ENCODE measurements at places on chromosomes 16 and 17. TPM values are rescaled to one million over a fixed set of nuclear protein-coding genes. Genes with fewer than 3 reads are reported as not detected.
A peak's percentile ranks its signal among the peaks of the same experiment; 100 is the strongest.

- peak; percentile 31 for DNase-seq
Measured at GRCh38 chr16:29802416-29802935, 3.9 kb upstream of the MAZ start.

DNA sequence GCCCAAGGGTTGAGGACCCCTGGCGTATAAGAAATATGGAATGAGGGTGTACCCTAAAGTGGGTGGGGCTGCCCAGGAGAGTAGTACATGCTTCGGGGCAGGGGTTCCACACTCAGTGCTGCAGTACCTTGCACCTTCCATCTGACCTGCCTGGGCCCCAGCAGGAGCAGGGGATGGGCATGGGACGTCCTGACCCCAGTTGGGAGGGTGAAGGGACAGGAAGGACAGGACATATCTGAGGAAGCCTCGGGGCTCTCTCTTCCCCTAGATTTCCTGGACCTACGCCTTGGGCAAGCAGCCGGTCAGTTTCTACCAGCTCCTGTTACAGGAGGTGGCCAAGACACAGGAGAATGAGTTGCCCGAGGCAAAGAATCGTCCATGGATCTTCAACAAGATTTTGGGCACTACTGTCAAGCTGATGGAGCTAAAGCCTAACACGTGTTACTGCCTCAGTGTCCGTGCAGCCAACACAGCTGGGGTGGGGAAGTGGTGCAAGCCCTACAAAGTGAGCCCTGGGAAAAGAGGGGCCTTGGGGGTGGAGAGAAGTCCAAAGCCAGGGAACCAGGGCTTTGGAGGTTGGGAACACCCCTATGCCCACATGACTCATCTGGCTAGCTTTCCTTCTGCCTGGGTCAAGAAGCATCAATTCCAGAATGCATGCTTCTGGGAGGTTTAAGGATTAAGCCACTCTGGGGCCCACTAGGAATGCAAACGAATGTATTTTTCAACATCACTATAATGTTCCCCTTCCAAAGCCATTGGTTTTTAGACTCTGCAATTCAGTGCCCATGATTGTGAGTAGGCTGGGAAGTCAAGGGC is 7.9 kb downstream of the FNDC8 start:
- DNase-seq, result no peak

DNA sequence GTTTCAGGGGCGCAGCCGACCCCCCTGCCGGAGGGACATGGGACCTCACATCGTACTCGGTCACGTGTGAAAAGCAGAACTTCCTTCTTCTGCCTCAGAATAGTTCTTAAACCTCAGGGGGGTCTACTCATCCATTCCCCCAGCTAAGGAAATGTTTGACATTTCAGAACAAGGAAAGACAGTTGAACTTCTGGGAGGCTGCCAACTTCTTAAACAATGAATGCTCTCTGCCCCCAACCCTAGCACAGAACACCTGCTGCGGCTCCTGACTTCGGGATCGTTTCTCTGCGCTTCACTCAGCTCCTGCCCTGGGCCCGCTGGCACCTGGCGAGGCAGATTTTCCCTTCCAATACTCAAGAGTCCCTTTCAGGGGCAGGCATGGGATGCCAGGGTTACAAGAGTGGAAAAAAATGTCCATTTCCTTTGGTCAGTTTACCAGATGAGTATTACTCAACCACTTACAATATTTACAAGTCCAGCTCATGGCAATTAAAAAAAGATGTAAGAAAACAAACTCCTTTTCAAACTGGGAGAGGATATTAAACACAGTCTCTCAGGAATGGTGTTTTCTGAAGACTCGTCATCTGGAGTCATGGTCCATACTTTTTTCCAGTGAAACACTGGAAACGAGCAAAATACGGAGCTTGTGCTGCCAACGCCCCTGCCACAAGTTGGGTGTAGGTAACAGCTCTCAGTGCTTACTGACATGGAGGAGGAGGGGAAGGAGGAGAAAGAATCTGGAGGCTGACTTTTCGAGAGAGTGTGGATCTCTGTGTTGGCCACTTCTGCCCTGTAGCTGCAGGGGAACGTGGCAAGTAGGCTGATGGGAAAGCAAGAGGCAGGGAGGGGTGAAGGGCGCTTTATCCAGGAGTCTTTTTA is 235.7 kb downstream of the NTN1 start:
- no peak for DNase-seq

- no peak for DNase-seq
Measured at GRCh38 chr16:24007934-24008333, 172.2 kb downstream of the PRKCB start.

DNA sequence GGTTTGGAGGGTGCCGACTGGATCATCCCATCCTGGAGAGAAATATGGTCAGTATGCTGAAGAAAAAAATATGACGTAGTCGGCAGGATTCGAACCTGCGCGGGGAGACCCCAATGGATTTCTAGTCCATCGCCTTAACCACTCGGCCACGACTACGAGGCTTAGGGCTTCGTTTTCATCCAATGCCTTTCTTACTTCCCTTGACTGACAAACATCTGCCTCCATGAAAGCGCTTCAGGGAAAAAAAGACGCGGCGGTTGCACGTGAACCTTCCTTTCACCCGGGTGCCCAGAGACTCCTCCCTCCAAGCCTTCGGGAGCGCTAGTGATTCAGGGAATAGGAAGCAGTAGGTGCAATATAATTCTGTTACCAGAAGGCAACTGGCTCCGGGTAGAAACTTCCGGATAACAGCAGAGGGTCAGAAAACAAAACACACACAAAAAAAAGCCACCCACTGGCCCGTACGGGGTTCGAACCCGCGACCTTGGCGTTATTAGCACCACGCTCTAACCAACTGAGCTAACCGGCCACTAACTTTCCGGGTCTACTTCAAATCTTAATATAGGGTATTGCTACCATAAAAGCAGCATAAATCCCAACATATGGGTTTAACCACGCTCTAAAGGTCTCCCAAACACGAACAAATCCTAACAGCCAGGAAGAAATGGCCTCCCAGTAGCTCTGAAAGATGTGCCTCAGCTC is 16.3 kb upstream of the AURKB start:
- DNase-seq, result peak; percentile 79

GRCh38 chr17:43917348-43918025 is 10.2 kb upstream of the MPP2 start:
- no peak for DNase-seq

DNA sequence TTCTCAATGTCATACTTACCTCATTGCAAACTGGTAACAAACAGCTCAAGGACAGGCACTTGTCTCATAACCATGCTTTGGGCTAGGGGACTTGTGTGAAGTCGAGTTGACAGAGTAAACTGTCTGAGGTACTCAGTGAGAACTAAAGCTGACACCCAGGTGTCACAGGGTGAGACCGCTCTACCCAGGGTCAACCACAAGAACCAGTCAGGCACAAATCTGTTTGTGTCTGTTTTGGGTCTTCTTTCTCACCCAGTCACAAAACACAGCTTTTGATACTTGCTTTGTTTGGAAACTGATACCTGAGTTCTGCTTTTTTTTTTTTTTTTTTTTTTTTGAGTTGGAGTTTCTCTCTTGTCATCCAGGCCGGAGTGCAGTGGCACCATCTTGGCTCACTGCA is 161.1 kb downstream of the STX8 start:
- DNase-seq, result no peak

DNA sequence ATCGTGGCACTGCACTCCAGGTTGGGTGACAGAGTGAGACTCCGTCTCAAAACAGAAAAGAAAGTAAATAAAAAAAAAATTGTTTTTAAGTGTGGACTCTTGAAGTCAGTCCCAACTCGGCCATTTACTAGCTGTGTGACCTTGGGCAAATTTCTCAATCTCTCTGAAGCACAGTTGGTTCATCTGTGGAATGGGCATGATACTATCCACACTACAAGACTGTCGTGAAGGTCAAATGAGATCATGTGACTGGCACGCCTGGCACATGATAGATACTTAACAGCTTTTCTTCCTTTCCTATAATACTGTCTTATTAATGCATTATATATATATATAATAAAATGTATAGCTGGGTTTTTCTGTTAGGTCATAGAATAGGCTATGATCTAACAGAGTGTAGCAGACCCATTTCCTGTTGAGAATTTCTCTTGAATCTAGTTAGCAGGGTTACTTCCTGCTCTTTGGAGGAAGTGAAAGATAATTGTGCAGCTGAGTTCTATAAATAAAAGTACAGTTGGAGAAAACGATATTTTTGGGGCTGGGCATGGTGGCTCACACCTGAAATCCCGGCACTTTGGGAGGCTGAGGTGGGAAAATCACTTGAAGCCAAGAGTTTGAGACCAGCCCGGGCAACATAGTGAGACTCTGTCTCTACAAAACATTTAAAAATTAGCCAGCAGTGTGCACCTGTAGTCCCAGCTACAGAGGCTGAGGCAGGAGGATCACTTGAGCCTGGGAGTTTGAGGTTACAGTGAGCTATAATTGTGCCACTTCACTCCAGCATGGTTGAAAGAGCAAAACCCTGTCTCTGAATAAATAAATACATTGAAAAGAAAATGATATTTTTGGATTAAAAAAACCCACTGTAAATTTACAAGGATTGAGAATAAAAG is 7.3 kb downstream of the MILR1 start:
- no peak for DNase-seq

- DNase-seq, result no peak
Measured at GRCh38 chr17:4859816-4860625, 26.9 kb downstream of the MINK1 start.

DNA sequence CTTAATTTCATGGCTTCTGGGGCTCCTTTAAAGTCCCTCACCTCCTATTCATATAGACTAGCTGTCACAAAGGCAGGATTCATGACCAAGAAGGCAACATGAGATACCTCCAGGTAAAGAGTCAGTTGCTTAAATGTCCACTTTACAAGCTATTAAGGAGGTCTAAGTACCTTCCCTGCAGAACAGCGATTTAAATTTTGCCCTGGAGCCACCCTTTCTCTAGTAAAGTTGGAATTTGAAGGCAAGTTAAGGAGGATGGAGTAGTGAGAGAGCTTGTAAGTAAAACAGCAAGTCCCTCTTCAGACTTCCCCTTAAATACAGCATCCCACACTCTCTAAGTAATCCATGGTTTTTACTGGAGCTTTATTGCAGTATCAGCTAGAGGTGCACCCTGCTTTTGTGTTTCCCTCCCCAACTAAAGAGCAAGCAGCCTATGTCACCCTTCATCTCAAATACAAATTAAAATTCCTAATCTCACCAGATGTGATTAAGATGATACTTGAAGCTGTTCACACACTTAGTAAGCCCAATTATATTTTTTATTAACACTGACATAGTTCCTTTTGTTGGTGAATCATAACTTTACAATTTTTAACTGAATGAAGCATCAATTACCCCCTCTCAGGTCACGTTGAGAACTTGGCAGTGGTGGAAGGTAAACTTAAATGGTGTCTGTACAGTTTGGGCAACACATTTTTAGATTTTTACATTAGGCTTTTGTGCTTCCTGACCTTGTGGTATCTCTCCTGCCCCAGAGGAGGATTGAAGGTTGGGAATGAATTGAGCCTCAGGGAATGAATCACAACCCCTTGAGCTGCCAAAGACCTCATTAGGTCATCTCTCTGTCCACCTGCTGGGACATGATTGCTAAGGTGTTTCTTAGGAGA is 108.9 kb downstream of the TANGO6 start:
- no peak for DNase-seq

DNA sequence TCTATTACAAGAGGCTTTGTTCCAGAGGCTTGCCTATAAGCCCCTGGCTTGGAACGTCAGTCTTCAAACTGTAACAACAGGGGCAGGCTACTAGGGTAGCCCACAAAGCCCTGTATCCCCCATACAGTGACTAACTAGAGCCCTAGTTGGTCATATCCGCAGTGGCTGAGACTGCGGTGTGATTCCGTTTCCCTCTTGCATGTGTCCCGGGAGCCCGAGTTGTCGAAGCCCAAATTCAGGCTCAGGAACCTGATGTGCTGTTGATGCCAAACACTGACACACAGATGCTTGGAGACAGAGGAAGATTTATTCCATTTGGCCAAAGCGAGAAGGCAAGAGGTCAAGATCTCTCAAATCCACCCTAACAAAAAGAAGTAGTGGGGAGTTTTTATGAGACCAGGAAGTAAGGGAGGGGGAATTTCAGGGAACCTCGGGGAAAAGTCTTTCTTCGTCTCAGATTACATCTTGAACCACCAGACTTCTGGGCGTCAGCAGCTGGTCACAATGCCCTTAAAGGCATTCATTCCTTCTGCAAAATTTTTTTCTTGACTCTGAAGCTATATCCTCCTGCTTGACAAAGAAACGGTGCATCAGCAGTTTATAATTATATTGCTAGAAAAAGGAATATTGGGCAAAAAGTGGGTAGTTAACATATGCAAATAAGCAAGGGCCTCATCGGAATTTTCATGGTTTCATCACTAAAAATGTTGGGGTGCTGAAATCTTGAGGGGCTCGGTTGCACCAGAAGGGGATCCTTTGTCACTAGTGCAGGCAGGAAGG is 879 bp downstream of the SLFN5 start:
- DNase-seq, result peak; percentile 48

- no peak for DNase-seq
Measured at GRCh38 chr17:67615736-67616135, 102.0 kb upstream of the NOL11 start.

- DNase-seq, result no peak
Measured at GRCh38 chr17:70034158-70034557, 40.9 kb upstream of the KCNJ16 start.

GRCh38 chr17:72381597-72382397 is 261.0 kb downstream of the SOX9 start:
- DNase-seq, result no peak

DNA sequence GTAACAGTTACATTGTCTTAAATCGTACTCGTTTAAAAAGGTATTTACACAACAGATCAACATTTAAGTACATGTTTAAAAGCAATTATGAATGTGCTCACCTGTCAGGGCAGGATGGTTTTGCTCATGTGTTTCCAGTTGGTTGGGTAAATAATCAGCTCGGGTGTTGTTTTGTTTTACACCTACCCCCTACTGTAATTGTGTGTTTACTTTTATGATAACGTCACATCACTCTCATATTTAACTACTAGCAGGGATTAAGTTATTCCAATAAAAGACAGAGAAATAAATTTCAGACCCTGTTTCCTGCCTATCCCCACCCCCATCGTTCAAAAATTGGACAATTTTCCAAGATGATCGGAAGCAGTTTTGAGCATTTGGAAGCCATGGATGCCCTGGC is 390.2 kb downstream of the SEC14L1 start:
- no peak for DNase-seq

GRCh38 chr16:46961373-46962353 is 11.8 kb downstream of the DNAJA2 start:
- DNase-seq, result no peak

Gene LGALS9C
- total RNA-seq, result not detected

Gene SEPTIN1
- total RNA-seq, result 8.2 TPM

Gene CCL17
- total RNA-seq, result not detected

Gene FZD2
- total RNA-seq, result 9.3 TPM

Gene EMP2
- 55.4 TPM for total RNA-seq

Gene KRT34
- not detected for total RNA-seq

Gene CDYL2
- 4.4 TPM for total RNA-seq

Gene GNG13
- not detected for total RNA-seq

Gene CCL23
- total RNA-seq, result 0.86 TPM

Gene TCF25
- 132 TPM for total RNA-seq

All from ovary (tissue), 10 donors.